Thyroid gland (tissue), 4 donors: ENCODE measurements at places on chromosomes 12 and 14. TPM values are rescaled to one million over a fixed set of nuclear protein-coding genes. Genes with fewer than 3 reads are reported as not detected.

DNA sequence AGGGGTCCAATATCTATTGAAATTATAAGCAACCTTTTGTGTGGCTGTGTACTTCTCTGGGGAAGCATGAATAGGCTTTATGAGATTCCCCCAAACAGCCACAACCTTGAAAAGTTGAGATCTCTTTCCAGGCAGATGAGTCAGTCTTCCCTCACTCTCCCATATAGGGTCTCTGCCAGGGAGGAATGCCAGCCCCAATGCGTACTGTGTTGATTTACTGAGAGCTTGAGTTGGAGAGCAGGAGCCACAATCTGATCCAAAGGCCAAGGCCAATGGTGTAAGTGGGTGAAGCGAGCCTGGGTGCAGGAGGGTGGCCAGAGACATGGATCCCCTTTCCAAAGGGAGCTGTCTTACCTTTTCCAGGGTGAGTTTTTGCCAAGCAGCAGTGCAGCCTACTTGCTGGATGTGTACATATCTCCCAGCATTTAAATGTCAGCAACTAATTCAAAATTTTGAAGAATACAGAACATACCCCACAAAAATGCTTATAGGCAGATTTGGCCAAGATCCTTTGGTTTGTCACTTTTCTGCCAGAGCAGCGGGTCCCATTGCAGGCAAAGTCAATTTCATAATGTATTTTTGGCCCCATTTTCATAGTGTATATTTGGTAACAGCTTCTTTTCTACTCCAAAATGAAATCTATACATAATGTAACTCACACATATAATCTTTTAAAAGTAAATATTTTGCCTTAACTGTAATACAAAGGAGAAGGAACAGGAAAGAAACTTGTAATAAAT lies 88.2 kb downstream of the TBC1D30 start:
- H3K4me3 ChIP-seq: no peak overlapping the region
- H3K4me1 ChIP-seq: no peaks in the 10 kb centered on the region
- H3K36me3 ChIP-seq: no peaks in the 10 kb centered on the region
- no peaks in the 10 kb centered on the region for H3K27me3 ChIP-seq

DNA sequence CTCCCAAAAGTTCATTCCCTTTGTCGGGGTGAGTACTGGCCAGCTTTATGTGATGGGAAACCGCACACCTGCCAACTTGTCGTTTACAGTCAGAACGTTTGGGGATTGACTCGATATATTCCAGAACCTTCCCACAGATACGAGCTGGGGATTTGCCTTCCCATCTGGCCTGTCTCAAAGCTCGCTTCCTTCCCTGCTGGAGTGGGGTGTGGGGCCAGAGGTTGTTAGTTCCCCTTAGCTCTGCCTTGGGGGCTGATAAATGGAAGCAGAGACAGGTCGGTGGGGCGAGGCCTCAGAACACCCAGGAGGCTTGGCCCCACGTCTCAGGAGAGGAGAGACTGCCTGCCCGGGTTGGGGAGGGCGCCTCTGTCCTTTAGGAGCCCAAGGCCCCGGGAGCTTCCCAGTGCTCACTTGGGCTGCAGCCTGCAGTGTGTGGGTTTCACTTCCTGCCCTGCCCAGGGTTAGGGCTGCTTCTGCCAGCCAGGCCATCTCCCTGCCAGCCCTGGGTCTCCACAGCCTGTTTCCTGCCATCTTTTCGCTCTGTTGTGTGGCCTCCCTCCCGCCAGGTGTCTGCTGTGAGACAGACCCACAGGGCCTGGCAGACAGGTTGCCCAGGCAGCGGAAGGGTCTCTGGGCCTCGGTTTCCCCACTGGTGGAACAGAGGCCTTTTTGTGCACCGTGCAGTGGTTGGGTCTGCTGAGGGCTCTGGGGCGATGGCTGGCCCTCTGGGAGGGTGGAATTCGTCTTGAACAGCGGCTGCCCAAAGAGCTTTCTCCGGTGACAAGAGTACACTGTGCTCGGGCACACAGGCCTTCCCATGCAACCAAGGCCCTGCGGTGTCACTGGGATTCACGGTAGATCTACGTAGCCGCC lies 8.1 kb upstream of the TEX22 start:
- DNase-seq: no peak
- H3K36me3 ChIP-seq: no peaks in the 10 kb centered on the region
- no peaks in the 10 kb centered on the region for H3K4me1 ChIP-seq
- no peak overlapping the region for H3K4me3 ChIP-seq
- no peaks in the 10 kb centered on the region for H3K27me3 ChIP-seq

Gene COX8C
- not detected for total RNA-seq

Gene FAM222A
- 1.3 TPM for total RNA-seq

Gene SOAT2
- total RNA-seq: not detected
